ENCODE measurements at places on chromosomes 2 and 18.

DNA sequence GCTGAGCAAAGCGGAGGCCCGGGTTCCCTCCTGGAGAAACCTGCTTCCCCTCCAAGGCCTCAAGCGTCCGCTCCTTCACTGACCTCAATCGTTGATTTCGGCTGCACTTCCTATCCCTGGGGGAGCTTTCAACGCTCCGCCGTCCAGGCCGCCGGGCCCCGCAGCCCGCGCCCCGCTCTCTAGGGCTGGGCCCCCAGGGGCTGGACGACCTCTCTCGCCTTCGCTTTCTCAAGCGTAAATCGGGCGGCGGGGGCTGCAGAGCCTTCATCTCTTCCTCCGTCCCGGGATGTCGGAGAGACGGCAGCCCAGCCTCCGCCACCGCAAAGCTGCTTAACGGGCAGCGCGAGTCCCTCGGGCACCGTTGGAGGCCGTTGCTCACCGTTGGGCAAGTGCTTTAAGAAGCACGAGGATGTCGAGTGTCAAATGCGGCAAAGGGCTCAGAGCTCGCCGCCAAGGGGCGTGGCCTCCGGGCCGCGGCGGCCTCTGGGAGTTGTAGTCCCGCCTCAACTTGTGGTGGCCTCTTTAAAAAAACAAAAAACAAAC lies 8.5 kb downstream of the HES6 start:
- DNase-seq: peak; percentile 67

DNA sequence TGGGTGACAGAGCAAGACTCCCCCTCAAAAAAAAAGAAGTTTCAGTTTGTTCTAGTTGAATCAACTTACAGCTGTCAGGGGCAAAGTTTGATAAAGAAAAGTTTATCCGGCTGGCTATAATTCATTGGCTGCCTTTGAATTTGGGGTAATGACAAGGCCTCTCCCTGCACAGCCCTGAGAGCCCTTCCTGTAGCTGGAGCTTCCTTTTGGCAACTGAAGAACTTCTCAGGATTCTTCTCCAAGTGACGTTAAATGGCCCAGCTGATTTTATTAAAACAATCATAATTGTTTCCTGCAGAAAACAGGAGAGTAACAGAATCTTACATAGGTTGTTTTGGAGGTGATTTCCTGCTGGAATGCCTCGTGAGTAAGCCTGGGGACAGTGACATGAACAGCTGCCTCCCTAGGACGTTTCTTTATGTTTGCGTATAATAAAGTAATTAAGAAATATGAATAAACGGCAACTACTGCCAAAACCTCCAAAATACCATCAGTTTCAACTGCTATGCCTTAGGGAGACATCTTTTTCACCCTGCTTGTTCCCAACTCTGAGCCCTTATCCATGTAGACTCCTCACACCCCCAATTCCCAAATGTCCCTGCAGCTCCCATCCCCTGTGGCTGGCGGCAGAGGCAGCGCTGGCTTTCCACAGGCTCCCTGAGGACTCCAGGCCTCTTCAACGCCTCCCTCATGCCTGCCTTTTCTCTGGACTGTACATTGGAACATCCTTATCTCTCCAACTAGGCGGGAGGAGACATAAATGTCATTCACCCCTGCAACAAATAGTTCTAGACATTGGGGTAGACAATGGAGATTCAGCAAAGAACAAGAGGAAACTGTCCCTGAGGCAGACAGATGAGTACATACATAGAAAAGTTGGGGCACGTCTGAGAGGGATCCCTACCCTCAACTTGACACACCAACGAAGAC lies 59.2 kb upstream of the FZD7 start:
- DNase-seq: no peak

DNA sequence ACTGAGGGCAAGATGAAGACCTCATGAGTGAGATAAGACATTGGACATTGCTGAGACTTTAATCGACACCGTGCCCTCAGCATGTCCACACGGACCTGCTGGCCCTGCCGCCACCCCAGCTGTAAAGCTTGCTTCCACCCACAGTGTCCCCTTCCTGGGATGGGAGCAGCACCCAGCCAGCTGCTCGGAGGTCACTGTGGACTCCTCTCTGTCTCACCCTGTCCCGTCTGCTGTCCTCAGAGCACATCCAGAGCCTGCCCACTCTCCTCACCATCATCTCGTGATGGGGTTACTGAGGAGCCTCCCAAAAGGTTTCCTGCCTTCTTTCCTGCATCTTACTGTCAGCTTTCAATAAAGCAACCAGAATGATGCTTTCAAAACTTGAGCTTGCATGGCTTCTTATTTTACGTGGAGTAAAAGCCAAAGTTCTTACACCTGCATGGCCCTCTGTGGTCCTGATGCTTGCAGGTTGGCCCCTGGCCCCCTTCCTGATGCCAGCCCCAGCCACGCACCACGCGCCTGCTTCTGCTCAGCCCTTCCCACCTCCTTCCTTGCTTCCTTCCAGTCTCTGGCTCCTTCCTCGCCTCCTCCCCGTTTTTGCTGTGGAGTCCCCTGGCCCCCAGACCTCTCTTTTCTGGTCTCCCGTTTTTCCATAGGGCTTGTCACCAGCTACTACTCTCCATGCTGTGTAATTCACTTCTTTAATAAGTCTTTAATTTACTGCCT lies 67.0 kb downstream of the DGKD start:
- no peak for DNase-seq

- DNase-seq: peak; percentile 70
Observed at GRCh38 chr18:2963048-2963447, 49.9 kb downstream of the LPIN2 start.

DNA sequence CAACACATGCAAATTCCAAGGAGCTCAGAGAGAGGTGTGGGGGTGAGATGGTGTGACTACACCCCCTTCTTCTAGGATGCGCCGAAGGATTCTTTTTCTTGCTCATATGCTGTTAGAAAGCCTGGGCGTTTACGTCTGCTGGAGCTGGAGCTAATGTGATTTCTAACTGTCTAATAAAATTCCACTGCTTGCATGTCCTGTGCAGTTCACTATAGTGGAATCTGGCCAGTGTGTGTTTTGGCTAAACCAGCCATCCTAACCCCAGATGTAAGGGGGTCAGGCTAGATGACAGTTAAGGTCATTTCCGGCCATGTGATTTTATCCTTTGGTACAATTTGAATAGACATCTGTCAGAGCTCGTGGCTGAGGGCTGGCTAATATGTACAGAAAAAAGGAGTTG lies 194.1 kb downstream of the PRKCE start:
- no peak for DNase-seq
